Peyer's patch (tissue), 4 donors: ENCODE measurements at places on chromosomes 1 and 21. TPM values are rescaled to one million over a fixed set of nuclear protein-coding genes. Genes with fewer than 3 reads are reported as not detected.
A peak's percentile ranks its signal among the peaks of the same experiment; 100 is the strongest.

- H3K4me1 ChIP-seq: peaks cover 50% of the 10 kb centered on the region
- DNase-seq: no peak
- peak overlapping the region; percentile 88 for H3K4me3 ChIP-seq
- H3K27me3 ChIP-seq: no peaks in the 10 kb centered on the region
- peak overlapping the region; percentile 93 for H3K27ac ChIP-seq
- no peaks in the 10 kb centered on the region for H3K36me3 ChIP-seq
These were observed 43.5 kb downstream of the CD34 start for GRCh38 chr1:207867136-207868109.

The KRTAP23-1 gene
- total RNA-seq: not detected

The SPATA21 gene
- total RNA-seq: not detected

GRCh38 chr1:58791106-58791505 lies 7.3 kb upstream of the JUN start:
- H3K27me3 ChIP-seq: no peaks in the 10 kb centered on the region
- no peak overlapping the region for H3K27ac ChIP-seq
- H3K4me3 ChIP-seq: no peak overlapping the region

The KIF26B gene
- total RNA-seq: 1.6 TPM

- H3K36me3 ChIP-seq: no peaks in the 10 kb centered on the region
- no peaks in the 10 kb centered on the region for H3K27me3 ChIP-seq
- H3K27ac ChIP-seq: no peak overlapping the region
These were observed 11.7 kb upstream of the MAP3K21 start for GRCh38 chr1:233315718-233316301.

The SAMD11 gene
- 5.0 TPM for total RNA-seq

The IL22RA1 gene
- total RNA-seq: 66.0 TPM

- no peaks in the 10 kb centered on the region for H3K27me3 ChIP-seq
- H3K36me3 ChIP-seq: no peaks in the 10 kb centered on the region
- H3K4me3 ChIP-seq: no peak overlapping the region
- no peak for DNase-seq
- no peaks in the 10 kb centered on the region for H3K4me1 ChIP-seq
These were observed 14.7 kb upstream of the MYSM1 start for GRCh38 chr1:58714544-58714943.

DNA sequence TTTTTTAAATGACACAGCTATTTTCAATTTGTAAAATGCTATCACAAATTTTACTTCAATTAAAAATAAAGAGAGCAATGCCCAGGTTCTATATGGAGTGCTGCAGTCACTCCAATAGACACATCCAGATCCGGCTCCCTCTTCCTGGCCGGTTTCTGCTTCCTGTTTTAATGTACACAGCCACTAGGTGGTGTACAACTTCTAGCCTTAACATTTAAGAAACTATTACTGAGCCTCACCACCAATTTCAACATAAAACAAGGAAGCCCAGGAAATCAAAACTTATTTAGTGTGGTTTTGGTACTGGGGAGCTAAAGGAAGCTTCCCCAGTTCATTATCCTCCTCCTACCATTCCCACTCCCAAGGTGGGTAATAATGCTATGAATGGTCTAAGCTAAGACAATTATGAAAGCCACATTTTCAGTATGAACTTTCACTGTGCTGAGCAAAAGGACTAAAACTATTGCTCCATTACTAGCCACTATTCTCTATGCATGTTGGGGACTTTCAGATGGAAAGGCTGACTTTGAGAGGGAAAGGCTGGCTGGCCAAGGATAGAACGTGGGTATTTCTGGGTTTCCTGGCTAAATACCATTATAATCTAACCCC lies 25.5 kb upstream of the MTMR11 start:
- DNase-seq: no peak
- H3K4me3 ChIP-seq: no peak overlapping the region
- no peaks in the 10 kb centered on the region for H3K36me3 ChIP-seq

The TBX15 gene
- not detected for total RNA-seq

GRCh38 chr21:42750737-42751530 lies 97.5 kb downstream of the PDE9A start:
- H3K27ac ChIP-seq: no peak overlapping the region
- H3K4me3 ChIP-seq: no peak overlapping the region
- peaks cover 28% of the 10 kb centered on the region for H3K4me1 ChIP-seq
- DNase-seq: no peak
- no peaks in the 10 kb centered on the region for H3K27me3 ChIP-seq

GRCh38 chr21:38993561-38993960 lies 187.8 kb downstream of the ETS2 start:
- H3K4me3 ChIP-seq: no peak overlapping the region
- no peaks in the 10 kb centered on the region for H3K27me3 ChIP-seq
- peak overlapping the region; percentile 26 for H3K27ac ChIP-seq
- no peaks in the 10 kb centered on the region for H3K4me1 ChIP-seq
- peak; percentile 70 for DNase-seq

- no peak overlapping the region for H3K27ac ChIP-seq
- DNase-seq: no peak
- no peak overlapping the region for H3K4me3 ChIP-seq
- H3K36me3 ChIP-seq: no peaks in the 10 kb centered on the region
- H3K27me3 ChIP-seq: no peaks in the 10 kb centered on the region
- H3K4me1 ChIP-seq: no peaks in the 10 kb centered on the region
These were observed 315.4 kb downstream of the LMO4 start for GRCh38 chr1:87644033-87644578.

GRCh38 chr1:28066393-28067154 lies 21.8 kb downstream of the EYA3 start:
- DNase-seq: no peak
- no peaks in the 10 kb centered on the region for H3K27me3 ChIP-seq
- no peaks in the 10 kb centered on the region for H3K4me1 ChIP-seq
- no peaks in the 10 kb centered on the region for H3K36me3 ChIP-seq

GRCh38 chr1:37399205-37399604 lies 75.2 kb upstream of the ZC3H12A start:
- DNase-seq: no peak
- H3K27ac ChIP-seq: no peak overlapping the region

The LYPLAL1 gene
- total RNA-seq: 20.1 TPM
